ENCODE measurements at places on chromosomes 6 and 20.

- DNase-seq = no peak
These were observed 522.2 kb upstream of the JAG1 start for GRCh38 chr20:11195899-11196558.

DNA sequence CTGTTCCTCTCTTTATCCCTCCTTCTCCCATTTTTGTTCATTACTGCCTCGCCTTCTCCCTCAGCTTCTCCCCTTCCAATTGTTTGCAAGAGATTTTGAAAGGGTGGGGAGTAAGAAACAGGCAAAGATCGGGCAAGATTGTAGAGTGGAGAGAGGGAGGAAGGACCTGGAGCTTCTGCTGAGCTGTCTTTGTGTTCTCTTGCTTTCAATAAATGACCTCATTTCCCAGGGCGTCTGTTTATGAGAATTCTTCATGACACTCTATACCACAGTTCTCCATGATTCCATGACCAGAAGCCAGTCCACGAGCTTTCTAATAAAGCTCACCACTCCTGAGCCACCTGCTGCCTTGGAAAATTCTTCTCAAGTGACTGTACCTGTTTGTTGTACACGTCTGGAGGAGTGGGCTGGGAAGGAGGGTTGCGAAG is 50.0 kb upstream of the PLEKHG1 start:
- no peak for DNase-seq

GRCh38 chr20:54059691-54060364 is 10.6 kb downstream of the BCAS1 start:
- DNase-seq = no peak

- no peak for DNase-seq
These were observed 262.0 kb upstream of the FOXQ1 start for GRCh38 chr6:1049900-1050299.

- no peak for DNase-seq
These were observed 5.5 kb downstream of the HNF4A start for GRCh38 chr20:44361021-44361420.

GRCh38 chr20:14838663-14839628 is 501.5 kb upstream of the FLRT3 start:
- DNase-seq = no peak

DNA sequence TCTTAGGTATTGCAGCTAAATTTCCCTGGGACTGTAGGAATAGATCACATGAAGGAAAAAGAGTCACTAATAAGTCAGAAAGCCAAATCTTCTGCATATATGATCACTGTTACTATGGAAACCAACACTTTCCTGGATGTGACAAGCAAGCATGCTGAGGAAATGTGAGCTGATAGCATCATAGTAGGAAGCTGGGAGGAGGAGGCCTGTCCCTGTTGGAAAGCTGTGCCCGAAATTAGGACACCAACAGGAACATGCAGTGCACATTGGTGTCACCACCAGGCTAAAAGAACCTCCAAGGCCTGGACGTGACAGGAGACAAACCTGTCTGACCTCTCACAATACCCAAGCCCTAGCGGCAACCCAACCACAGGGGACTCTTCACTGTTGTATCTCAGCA is 181.9 kb upstream of the PCSK2 start:
- no peak for DNase-seq

- no peak for DNase-seq
These were observed 21.1 kb downstream of the MRPL14 start for GRCh38 chr6:44105993-44106740.

- no peak for DNase-seq
These were observed 151.1 kb downstream of the LRRC1 start for GRCh38 chr6:53945765-53946407.

DNA sequence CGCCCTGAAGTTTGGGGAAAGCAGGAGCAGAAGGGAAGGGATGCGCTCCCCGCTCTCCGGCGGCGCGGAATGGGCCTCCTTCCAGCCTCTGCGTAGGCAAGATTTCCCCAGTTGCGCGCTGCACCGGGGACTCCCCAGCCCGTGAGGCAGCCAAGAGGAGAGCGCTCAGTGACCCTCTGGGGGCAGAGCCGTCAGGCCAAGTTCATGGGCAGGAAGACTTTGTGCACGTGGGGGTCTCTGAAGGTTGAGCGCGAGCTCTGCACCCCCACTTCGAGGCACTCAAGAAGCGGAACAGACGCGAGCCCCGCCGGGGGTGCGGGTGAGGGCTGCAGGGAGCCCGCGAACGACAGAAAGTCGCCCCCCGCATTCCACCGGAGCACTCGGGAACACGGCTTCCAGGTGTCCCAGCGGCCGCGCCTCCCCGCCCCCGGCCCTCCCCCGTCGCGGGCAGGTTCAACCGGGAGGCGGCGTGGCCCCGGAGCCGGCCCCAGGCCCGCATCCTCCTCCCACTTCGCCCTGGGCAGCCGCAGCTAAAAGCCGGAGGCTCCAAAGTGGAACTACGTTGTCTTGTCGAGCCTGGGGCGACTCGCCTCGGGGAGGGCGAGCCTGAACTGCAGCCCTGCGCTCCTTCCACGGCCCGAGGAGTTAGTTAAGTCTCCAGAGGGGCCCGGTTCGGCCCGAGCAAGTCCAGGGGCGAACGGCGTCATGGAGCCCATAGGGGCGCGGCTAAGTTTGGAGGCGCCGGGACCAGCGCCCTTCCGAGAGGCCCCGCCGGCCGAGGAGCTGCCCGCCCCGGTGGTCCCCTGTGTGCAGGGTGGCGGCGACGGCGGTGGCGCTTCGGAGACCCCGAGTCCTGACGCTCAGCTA is at the start of gene PPP1R3G:
PPP1R3G (plus strand) TSS at position 561 of the 867 bp plus-strand sequence; CDS start at position 706, 145 bp downstream.
- no peak for DNase-seq

DNA sequence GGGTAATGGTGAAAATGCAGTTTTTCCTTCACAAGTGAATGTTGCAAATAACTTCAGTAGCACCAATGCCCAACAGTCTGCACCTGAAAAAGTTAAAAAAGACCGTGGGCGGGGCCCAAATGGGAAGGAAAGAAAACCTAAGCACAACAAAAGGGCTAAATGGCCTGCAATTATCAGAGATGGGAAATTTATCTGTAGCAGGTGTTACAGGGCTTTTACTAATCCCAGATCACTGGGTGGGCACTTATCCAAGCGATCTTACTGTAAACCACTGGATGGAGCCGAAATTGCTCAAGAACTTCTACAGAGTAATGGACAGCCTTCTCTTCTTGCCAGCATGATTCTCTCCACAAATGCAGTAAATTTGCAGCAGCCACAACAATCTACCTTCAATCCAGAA is 64.8 kb upstream of the SMIM8 start:
- DNase-seq = no peak

- DNase-seq = no peak
These were observed 296.5 kb upstream of the SLC35B3 start for GRCh38 chr6:8731874-8732273.

GRCh38 chr6:44535446-44535845 is 147.9 kb downstream of the CDC5L start:
- DNase-seq = no peak

- DNase-seq = no peak
These were observed 217.8 kb downstream of the MAFB start for GRCh38 chr20:40471261-40471629.

GRCh38 chr6:75581231-75581630 is 20.4 kb upstream of the SENP6 start:
- DNase-seq = no peak

DNA sequence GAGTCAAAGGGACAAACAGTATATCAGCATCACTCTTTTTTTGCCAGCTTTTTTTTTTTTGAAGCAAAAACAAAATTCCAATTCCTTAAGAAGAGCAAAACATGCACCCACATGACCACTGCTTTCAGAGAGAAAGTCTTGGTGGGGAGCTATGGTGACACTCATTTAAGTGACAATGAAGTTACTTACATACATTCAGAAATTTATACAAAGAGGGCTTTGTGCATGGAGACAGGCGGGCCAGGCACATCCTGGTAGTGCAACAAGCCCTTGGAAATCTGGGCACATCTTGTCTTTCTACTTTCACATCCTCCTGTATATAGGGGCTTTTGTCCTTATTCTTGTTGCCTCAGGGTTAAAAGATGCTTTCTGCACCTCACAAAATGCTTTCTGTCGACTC is 55.9 kb downstream of the IL22RA2 start:
- no peak for DNase-seq

DNA sequence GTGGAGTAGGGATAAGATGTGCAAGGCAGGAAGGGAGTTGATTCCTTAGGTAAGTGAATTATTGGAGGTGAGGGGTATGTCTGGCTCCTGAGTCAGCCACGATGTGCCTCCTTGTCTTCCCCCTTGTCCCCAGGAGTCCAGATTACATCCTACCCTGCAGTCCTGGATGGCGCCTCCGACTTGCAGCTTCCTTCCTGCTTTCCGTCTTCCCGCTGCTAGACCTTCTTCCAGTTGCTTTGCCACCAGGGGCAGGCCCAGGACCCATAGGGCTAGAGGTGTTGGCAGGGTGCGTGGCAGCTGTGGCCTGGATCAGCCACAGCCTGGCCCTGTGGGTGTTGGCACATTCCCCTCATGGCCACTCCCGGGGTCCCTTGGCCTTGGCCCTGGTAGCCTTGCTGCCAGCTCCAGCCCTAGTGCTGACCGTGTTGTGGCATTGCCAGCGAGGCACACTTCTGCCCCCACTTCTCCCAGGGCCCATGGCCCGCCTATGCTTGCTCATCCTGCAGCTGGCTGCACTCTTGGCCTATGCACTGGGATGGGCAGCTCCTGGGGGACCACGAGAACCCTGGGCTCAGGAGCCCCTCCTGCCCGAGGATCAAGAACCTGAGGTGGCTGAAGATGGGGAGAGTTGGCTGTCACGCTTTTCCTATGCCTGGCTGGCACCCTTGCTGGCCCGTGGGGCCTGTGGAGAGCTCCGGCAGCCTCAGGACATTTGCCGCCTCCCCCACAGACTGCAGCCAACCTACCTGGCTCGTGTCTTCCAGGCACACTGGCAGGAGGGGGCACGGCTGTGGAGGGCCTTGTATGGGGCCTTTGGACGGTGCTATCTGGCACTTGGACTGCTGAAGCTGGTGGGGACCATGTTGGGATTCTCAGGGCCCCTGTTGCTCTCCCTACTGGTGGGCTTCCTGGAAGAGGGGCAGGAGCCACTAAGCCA is 4.9 kb downstream of the ABCC10 start:
- DNase-seq = no peak

DNA sequence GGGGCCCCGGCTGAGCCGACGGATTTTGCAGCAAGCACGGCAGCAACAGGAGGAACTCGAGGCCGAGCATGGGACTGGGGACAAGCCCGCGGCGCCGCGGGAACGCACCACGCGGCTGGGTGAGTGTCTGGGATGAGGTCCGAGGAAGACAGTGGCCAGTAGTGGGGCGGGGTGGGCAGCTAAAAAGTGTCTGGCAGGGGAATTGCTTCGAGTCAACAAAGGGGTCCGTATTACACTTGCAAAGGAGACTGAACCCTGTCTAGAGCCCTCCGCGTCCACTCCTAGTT is 356 bp downstream of the BYSL start:
- no peak for DNase-seq

DNA sequence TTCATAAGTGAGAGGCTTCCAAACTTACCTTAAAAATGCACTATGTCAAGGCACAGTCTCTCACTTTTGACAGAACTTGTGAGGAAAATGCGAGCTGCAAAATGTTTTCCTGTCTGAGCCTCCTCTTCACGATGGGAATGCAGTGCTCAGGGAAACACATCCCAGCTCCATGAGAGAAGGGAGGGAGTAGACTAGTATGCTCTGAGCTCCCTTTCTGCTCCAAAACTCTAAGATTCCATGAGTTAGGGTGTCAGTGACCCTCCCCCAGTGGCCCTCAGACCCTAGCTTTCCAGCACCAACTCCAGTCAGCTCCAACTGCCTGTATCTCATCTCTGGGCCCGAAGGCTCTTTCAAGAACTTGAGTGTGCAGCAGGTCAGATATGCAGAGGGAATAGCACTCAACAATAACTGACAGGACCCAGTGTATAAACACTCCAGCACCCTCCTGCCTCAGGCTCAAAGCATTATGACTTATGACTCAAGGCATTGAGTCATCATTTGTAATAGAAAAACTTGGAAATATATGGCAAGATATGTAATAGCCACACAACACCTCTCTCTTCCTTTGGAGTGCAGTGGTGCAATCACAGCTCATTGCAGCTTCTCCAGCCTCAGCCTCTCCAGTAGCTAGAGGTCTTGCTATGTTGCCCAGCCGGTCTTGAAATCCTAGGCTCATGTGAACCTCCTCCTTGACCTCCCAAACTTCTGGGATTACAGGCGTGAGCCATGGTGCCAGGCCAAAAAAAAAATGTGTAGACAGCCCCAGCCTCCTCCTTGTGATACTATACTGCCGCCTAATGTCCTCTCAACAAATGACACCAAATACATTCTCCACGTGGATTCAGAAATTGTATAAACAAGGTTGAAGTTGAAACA is 16.7 kb upstream of the ENTPD6 start:
- no peak for DNase-seq

DNA sequence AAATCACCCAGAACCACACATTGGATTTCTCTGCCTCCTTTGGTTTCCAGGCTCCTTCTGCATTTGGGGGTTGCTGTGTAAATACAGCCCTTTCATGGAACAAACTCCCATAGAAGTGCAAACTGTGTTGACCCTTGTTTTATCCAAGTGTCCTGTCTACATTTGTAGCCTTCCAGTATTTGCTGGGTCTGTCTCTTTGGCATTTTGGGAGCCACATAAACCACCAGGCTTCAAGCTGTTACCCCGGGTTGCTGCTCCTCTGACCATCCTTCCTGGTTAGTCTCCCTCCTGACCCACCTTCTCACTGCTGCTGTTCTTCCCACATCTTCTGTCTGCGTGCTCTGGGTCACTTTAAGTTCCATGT is 7.6 kb upstream of the MTHFD1L start:
- DNase-seq = no peak

DNA sequence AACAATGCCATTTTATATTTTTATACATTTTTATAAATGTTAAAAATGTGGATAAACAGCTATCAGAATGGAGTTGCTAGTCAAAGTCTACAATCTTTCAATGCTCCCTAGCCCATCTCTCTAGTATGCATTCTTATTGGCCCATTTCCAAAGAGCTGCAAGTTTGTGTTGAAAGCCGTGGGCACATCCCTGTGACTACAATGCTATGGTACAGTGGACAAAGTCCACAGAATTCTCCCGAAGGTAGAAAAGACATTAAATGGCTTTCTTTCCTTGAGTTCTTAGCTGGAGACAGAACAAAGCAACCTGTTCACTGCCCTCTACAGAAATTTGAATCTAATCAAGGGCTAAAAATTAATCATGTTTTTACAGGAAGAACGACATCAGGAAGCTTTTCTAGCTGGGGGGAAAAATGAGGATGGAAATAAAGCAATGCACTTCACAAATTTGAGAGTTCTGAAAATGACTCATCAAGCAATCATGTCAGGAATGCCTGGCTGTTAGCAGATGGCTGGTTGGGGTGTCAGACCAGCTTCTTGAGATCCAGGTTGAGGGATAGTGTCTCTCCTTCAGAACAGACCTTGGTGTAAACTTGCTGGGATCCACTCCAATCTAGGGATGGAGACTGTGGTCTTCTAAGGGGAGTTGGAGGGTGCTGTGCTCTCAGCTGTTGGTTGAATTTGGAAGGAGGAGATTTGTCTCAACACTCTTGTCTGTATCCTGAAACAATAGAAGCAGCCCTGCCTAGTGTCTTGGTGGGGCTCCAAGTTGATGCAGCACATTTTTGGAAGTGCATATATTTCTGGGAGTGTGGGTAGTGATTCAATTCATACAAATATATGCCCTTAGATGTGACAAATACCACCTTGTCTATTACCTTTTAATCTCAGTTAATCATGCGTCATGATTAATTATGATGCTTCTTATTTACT is 143.4 kb upstream of the PHACTR1 start:
- no peak for DNase-seq

- DNase-seq = peak; percentile 44
These were observed 182.5 kb downstream of the GMPR start for GRCh38 chr6:16420715-16421461.

- DNase-seq = no peak
These were observed 55.5 kb downstream of the TPBG start for GRCh38 chr6:82419132-82419581.

- DNase-seq = no peak
These were observed 165.0 kb upstream of the POU3F2 start for GRCh38 chr6:98669371-98669770.

- no peak for DNase-seq
These were observed at the start of gene ANGPT4 for GRCh38 chr20:916125-916799. Gene ANGPT4, minus strand, starts transcription at chr20:916334. Its CDS starts 120 bp downstream, at chr20:916214.
